ENCODE measurements at places on chromosomes 4 and X.

GRCh38 chr4:96729641-96730040 is 889.7 kb downstream of the PDHA2 start:
- DNase-seq, result no peak

- DNase-seq, result no peak
These were observed 40.8 kb downstream of the HTRA3 start for GRCh38 chr4:8310306-8310705.

GRCh38 chrX:46617906-46618305 is 44.3 kb downstream of the CHST7 start:
- no peak for DNase-seq

DNA sequence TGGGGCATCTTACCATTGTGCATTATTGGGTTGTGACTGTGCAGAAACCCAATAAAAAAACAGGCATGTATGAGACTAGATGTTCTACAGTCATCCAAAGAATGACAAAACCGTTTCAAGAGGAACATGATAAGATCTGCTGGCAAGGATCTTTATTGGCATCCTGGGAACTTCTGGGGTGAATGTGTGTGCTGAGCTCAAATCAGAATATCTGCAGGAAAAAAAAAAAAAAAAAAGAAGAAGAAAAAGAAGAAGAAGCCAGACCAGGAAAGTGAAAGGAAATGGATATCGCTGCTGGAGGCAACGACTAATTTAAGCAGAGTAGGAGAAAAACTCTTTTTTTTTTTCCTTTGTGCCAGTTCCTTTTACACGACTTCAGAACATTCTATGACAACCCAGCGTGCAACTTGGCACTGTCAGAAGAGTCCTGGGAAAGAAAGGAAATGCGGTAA is 484.2 kb upstream of the BOD1L1 start:
- peak; percentile 92 for DNase-seq

DNA sequence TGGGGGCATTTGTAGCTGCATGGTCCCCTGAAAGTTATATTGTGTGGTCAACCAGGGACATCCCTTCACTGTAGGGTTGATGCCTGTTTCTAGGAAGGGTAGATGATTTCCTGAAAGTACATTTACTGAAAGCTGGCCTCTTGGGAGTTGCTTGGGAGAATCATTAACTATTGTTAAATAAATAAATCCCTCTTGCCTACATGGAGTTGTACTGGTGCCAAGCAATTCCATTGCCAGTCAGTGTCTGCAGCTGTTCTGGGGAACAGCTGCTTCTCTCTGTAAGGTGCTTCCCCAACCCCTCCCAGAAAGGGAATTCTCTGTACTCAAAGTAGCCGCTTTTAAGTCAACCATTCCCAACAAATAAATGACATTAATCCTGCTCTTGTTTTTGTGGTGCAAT is 51.1 kb downstream of the C4orf51 start:
- DNase-seq, result no peak

GRCh38 chrX:36963069-36963808 is 44.9 kb upstream of the FAM47C start:
- no peak for DNase-seq

- no peak for DNase-seq
These were observed 20.7 kb downstream of the SLIT2 start for GRCh38 chr4:20272411-20272872.

- no peak for DNase-seq
These were observed 431.6 kb downstream of the GABRG1 start for GRCh38 chr4:45692131-45692735.

GRCh38 chr4:1794809-1795298 is 1.8 kb downstream of the FGFR3 start:
- DNase-seq, result no peak

DNA sequence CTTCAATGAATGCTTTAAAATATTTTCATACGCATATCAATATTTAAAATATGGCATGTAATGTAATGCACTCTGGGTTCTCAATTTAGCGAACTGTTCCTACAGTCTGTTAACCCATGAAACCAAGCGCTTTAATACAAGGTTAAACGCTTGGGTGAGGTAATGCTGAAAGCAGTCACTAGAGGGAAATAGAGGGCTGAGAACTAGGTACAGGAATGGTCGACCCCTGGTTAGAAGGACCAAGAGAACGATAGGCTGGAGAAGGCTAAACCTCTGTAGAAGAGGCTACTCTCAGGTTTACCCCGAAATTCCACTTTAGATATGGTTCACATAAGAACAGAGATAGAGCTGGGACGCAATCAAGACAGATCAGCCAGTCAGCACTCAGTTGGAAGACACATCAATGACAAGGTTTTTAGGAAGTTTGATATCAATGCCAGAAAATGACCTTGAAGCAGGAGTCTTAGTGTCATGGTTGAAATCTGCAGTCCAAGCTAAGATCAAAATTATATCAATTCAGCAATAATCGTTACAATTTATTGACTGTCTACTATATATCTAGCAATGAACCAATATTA is 26.9 kb downstream of the ARSJ start:
- no peak for DNase-seq

- DNase-seq, result no peak
These were observed 12.7 kb upstream of the CXCL6 start for GRCh38 chr4:73823760-73824159.

Data from GM04503 (cell line).